ENCODE measurements at places on chromosomes 1 and 21.

DNA sequence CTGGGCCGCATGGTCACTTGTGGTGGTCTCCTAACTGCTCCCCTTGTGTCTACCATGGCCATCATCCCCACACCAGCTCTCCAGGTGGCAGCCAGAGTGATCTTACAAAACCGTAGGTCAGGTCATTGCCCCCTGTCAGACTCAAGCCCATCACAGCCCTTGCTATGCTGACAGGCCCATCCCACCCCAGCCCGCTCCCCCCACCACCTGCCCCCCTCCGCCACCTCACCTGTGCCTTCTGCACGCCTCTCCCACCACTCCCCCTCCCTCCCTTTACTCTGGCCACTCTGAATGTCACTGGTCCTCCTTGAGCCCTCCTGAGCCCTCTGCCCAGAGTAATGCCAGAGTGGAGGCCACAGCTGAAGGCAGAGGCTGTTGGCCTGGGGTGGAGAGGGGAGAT is 28.5 kb downstream of the TEX35 start:
- DNase-seq = no peak

- DNase-seq = no peak
These were observed 32.4 kb downstream of the ZNF326 start for GRCh38 chr1:90027281-90027680.

DNA sequence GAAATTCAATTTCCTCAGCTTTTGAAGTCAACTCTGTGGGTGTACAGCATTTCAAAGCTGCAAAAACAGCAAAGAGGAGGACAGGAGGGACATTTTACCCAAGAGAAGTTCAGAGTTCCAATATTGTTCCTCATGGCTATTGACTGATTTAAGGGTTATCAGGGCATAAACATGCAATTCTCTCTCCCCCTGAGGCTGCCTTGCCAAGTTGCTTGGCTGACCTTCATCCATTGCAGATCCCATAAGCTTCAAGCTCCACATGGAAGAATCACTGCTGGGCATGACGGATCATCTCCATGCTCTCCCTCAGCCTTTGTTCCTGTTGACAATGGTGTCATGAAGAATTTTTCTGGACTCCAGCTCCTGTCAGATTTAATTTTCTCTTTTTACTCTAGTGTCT is 115.2 kb upstream of the SERBP1 start:
- no peak for DNase-seq

- peak; percentile 59 for DNase-seq
These were observed 809 bp downstream of the SYT11 start for GRCh38 chr1:155859881-155860871.

DNA sequence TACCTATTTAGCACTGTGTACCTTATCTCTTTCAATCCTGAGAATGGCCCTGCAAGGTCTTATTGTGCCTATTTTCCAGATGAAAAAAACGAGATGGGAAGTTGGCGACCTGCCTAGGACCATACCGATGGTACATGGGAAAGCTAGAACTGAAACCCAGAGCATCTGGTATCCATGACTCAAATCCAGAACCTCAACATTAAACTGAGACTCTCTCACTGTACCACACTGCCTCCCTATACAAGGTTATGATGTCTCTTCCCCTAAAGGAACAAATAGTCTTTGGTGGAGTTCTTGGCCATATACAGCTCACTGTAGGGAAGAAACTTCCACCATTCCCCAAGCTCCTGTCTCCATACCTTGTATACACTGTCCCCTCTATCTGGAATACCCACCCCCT is 110.7 kb downstream of the TNR start:
- no peak for DNase-seq

DNA sequence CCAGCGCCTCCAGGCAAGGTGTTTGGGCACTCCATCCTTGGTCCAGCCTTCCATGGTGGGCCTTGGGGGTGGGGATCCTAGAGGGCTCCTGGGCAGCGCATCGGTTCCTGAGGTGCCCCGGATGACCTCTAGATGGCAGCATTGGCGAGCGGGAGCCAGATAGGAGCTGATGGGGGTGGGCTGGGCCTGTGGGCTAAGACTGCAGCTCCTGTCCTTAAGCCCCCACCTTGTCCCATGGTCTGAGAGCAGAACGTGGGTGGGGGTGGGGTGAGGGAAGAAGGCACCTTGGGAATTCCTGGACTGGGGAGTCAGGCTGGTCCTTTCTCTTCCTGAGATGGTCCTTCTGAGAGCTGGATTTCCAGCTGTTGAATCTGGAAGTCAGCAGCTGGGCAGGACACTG is 93.4 kb upstream of the CSF3R start:
- peak; percentile 53 for DNase-seq

DNA sequence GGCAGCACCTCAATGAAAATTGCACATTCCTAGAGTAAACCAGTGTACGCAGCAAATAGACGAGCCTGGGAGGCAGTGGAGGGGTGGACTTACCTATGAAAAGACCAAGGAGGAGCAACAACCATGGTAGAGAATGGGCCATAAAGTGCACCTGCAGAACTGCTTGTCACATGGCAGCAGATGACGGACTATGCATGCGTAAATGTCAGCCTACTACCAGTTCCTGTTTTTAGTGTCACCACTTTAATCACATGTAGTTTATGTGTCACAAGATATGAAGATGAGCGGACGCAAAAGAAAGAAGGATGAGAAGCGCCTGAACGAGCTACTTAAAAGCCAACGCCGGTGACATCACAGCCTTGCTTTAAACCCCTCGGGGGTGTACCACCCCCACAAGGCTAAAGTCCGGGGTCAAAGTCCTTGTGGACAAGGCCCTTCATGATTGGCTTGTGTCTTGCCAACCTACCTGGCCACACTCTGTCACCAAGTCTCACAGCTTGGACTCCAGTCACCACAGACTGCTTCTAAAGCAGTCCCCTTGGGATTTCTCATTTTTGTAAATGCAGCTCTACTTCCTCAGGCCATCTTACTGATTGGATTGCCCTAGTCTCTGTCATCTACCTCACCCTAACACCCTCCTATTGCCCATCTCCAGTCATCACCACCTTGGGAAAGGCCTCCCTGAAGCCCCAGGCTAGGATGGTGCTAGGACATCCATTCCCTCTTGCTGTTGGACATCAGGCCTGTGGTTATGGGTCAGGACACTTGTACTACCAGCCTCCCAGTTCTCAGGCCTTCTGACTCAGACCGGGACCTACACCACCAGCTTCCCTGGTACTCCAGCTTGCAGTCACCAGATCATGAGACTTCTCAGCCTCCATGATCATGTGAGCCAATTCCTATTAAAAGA is 6.0 kb upstream of the LY9 start:
- DNase-seq = no peak

GRCh38 chr1:85278853-85279314 is 2.5 kb upstream of the BCL10 start:
- DNase-seq = no peak

GRCh38 chr1:151523326-151523725 is 12.1 kb downstream of the CGN start:
- no peak for DNase-seq

DNA sequence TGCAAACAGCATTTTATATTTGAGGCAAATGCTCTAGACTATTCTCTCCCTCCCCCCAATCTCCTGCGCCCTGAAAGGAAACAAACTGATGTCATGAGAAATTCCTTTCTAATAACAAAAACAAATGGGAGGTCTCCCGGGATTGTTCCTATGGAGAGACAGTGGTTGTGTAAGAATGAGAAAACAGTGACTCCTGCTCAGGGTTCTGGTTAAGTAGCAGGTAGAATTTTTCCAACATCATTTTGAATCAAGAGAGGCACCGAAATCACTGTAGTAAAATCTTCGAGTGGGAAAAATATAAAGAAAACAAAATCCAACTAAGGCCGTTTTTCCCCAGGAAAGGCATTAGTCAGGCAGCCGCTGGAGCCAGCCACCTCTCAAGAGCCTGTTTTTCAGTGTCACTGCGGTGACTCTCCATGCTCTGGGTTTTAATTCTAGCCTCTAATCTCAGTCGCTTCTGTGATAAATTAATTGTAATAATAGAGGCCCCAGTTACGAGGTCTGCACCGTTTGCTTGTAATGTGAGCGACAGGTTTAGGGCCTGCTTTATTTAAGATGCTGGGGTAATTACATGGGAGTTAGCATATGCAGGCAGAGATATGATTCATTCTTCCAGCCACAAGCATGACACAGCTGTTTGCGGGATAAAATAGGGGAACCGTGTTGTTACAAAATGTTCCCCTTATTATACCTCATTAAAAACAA is 80.3 kb downstream of the RNF220 start:
- DNase-seq = no peak

DNA sequence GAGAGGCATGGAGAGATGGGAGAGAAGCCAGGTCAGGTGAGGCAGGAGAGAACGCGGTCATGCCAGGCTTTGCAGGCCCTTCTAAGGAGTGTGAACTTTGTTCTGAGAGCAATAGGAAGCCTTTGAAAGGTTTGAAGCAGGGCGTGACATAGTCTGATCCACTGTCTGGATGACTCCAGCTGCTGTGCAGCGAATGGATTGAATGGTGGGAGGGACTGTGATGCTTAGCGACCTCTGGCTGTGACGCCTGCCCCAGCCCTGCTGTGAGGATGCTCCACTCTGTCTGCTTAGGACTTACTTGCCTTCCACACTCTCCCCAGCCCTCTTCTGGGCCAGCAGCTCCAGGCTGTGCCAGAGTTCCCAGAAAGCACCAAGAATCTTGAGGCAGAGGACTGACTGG is 41.8 kb upstream of the POU3F1 start:
- DNase-seq = no peak

- DNase-seq = no peak
These were observed 123.8 kb upstream of the CTTNBP2NL start for GRCh38 chr1:112272101-112272772.

GRCh38 chr1:24364975-24365678 is 46.0 kb downstream of the GRHL3 start:
- DNase-seq = no peak

DNA sequence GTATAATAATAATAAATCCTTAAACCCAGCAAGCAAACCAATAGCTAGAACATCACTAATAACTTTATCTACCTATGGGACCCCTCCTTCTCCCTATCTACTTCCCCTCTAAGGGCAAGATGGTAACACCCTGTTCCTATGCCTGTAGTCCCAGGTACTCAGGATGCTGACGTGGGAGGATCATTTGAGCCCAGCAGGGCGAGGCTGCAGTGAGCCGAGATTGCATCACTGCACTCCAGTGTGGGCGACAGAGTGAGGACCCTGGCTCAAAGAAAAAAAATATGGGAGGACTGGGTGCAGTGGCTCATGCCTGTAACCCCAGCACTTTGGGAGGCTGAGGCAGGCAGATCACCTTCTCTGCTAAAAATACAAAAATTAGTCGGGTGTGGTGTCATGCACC is 143.1 kb upstream of the SLC45A1 start:
- DNase-seq = peak; percentile 48

- DNase-seq = no peak
These were observed 23.3 kb upstream of the DPT start for GRCh38 chr1:168752171-168752832.

DNA sequence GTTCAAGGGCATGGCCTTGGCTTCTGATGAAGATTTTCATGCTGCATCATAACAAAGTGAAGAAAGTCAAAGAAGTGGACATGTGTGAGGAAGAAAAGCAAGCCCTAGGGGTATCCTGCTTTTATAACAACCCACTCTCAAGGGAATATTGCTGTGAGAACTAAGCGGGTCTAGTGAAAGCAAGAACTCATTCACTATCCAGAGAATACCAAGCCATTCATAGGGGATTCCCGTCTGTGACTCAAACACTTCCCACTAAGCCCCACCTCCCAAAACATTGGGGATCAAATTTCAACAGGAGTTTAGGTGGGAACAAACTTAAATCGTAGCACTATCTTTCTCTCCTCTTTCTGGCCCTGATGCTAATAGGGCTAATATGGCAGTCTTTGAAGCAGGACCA is 98.5 kb upstream of the CTTNBP2NL start:
- no peak for DNase-seq

DNA sequence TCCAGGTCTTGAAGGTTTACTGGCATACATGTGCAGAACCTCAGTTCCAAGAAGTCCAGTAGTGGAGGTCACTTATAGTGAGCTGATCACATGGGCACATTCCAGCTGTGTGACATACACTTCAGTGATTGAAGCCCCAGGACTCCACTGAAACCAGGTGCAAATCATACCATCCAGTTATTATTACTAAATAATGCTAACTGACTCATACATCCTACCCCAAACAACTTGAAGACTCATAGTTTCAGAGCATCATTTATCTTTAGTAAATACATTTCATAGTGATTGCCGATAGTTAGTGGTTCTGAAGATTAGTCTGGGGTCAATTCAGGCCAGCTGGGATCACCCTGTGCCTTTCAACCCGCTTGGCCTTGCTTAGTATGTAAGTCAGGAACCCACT is 137.9 kb upstream of the UBE2U start:
- no peak for DNase-seq

- DNase-seq = peak; percentile 55
These were observed 586 bp downstream of the COL24A1 start for GRCh38 chr1:86155807-86156565.

DNA sequence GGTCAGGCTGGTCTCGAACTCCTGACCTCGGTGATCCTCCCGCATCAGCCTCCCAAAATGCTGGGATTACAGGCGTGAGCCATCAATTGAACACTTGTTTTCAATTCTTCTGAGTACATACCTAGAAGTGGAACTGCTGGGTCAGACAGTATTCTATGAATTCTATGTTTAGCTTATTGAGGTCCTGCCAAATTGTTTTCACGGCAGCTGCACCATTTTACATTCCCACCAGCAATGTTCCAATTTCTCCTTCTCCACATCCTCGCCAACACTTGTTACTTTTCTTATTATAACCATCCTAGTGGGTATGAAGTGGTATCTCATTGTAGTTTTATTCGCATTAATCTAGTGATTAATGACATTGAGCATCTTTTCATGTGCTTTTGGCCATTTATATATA is 49.9 kb downstream of the PTP4A2 start:
- DNase-seq = no peak

DNA sequence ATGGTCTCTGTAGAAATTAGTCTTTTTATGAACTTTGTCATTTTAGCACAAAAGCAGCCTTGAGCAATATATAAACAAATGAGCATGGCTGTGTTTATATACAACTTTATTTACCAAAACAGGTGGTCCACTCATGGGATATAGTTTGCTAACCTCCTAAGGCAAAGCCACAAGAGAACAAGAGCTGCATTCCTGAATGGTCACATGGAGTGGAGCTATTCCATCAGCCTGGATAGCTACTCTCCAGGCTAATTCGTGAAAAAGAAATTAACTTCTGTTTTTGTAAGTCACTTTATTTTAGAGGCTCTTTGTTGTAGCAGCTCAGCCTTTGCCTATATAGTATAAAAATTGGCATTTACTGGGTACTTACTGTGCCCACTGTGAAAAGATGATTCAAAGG is 163.3 kb upstream of the FAM78B start:
- no peak for DNase-seq

GRCh38 chr1:231053493-231054162 is 13.6 kb upstream of the FAM89A start:
- DNase-seq = peak; percentile 67

GRCh38 chr1:225695578-225696337 is 42.8 kb upstream of the ENAH start:
- no peak for DNase-seq

GRCh38 chr21:19031953-19032352 is 628.4 kb upstream of the TMPRSS15 start:
- DNase-seq = no peak

- no peak for DNase-seq
These were observed 363.6 kb upstream of the VAMP3 start for GRCh38 chr1:7407544-7407895.

Measured in right lobe of liver (tissue), 6 donors.